Activated naive CD8-positive, alpha-beta T cell treated with anti-CD3 and anti-CD28 coated beads, Interleukin-2, amount 10 ng/mL, durations not matched to agents 7 days and 5 days (primary cell): ENCODE measurements at places on chromosomes 6 and 20. TPM values are rescaled to one million over a fixed set of nuclear protein-coding genes. Genes with fewer than 3 reads are reported as not detected.
A peak's percentile ranks its signal among the peaks of the same experiment; 100 is the strongest.

The HLA-DQB1 gene
- 19.0 TPM for total RNA-seq

The CST5 gene
- not detected for total RNA-seq

DNA sequence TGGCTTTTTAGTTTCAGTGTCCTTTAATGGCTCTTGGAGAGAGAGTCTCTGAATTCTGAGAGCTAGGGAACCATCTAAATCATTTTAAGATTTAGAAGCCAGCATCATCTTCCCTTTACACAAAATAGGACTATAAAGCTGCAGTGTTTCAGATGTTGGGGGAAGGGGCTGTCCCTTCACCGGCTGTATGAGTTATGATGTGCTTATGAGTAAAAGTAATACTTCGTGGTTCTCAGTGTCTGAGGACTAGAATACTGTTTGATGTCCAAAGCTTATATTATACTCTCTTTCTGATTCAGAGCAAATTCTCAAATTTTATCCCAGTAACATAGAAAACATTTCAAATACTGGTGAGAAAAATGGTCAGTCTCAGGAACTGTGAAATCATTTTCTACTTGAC lies 63.5 kb upstream of the FAM8A1 start:
- H3K27me3 ChIP-seq = peaks cover 5% of the 10 kb centered on the region
- H3K36me3 ChIP-seq = no peaks in the 10 kb centered on the region
- no peak overlapping the region for H3K4me3 ChIP-seq
- H3K27ac ChIP-seq = no peak overlapping the region
- H3K4me1 ChIP-seq = no peaks in the 10 kb centered on the region

The ZSWIM3 gene
- total RNA-seq = 5.7 TPM

DNA sequence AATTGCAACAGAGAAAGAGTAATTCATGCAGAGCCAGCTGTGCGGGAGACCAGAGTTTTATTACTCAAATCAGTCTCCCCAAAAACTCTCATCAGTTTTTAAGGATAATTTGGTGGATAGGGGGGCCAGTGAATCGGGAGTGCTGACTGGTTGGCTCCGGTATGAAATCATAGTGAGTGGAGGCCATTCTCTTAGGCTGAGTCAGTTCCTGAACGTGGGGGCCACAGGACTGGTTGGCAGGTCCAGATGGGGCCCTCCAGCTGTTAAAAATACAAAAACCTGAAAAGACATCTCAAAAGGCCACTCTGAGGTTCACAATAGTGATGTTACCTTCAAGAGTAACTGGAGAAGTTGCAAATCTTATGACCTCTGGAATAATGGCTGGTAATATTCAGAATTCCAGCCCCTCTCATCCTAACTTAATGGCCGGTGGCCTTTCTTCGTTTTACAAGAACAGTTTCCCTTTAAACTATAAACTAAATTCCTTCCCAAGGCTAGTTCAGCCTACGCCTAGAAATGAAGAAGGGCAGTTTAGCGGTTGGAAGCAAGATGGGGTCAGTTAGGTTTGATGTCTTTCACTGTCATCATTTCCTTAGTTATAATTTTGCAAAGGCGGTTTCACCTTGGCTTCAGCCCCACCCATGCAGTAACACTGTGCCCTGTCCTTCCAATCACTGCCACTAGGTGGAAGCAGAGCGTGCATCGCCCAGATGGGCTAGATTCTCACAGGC lies 6.8 kb upstream of the MICA start:
- H3K4me1 ChIP-seq = peaks cover 15% of the 10 kb centered on the region
- H3K27me3 ChIP-seq = no peaks in the 10 kb centered on the region
- DNase-seq = peak; percentile 85
- no peaks in the 10 kb centered on the region for H3K36me3 ChIP-seq
- peak overlapping the region; percentile 10 for H3K4me3 ChIP-seq

The TNFAIP3 gene
- 88.6 TPM for total RNA-seq

The ZNF391 gene
- total RNA-seq = 4.2 TPM

DNA sequence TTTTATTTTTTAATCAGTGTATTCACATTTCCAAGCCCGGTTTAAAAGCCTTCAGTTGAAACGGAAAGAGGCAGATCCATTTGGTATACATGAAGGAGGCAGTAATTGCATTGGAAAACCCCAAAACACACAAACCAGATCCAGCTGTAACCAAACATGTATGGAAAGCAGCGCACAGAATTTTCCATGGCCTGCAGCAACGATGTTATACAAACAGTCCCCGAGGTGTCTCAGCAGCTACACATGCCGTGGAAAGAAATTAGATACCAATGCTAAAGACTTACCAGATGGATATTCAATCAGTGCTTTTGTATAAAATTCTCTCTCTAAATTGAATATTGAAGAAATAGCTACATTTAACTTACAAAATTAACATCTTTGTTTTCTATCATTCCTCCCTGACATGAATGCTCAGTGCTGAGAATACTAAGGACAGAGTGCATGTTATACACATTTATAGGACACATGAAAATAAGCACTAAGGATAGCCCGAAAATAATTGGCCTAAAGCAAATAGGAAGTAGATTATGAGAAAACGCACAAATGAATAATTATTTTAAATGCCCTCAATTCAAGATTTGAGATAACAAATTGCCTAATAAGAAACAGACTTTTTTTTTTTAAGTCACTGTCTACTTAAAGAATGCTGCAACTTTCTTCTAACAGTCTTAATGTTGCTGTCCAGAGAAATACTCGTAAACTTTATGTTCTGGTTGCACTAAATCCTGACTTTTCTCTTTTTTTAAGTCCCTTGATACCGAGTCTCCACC lies 713.1 kb downstream of the HDGFL1 start:
- H3K27me3 ChIP-seq = no peaks in the 10 kb centered on the region
- no peak overlapping the region for H3K4me3 ChIP-seq
- DNase-seq = no peak
- no peak overlapping the region for H3K27ac ChIP-seq
- H3K36me3 ChIP-seq = no peaks in the 10 kb centered on the region

The GNAS-AS1 gene
- 1.0 TPM for total RNA-seq

- H3K36me3 ChIP-seq = peaks cover 8% of the 10 kb centered on the region
- peak overlapping the region; percentile 32 for H3K4me3 ChIP-seq
- DNase-seq = no peak
- peak overlapping the region; percentile 80 for H3K27ac ChIP-seq
- H3K27me3 ChIP-seq = no peaks in the 10 kb centered on the region
Observed at GRCh38 chr6:137810554-137811120, 56.4 kb upstream of the TNFAIP3 start.

The ANKRD66 gene
- not detected for total RNA-seq

GRCh38 chr20:16388731-16389130 lies 184.5 kb downstream of the KIF16B start:
- no peaks in the 10 kb centered on the region for H3K4me1 ChIP-seq
- no peak for DNase-seq
- H3K36me3 ChIP-seq = no peaks in the 10 kb centered on the region
- H3K4me3 ChIP-seq = no peak overlapping the region
- H3K27ac ChIP-seq = no peak overlapping the region
- no peaks in the 10 kb centered on the region for H3K27me3 ChIP-seq

- no peaks in the 10 kb centered on the region for H3K36me3 ChIP-seq
- H3K27me3 ChIP-seq = peaks cover 89% of the 10 kb centered on the region
- H3K4me1 ChIP-seq = peaks cover 24% of the 10 kb centered on the region
- H3K4me3 ChIP-seq = no peak overlapping the region
Observed at GRCh38 chr6:98828941-98829411, 5.4 kb upstream of the POU3F2 start.

DNA sequence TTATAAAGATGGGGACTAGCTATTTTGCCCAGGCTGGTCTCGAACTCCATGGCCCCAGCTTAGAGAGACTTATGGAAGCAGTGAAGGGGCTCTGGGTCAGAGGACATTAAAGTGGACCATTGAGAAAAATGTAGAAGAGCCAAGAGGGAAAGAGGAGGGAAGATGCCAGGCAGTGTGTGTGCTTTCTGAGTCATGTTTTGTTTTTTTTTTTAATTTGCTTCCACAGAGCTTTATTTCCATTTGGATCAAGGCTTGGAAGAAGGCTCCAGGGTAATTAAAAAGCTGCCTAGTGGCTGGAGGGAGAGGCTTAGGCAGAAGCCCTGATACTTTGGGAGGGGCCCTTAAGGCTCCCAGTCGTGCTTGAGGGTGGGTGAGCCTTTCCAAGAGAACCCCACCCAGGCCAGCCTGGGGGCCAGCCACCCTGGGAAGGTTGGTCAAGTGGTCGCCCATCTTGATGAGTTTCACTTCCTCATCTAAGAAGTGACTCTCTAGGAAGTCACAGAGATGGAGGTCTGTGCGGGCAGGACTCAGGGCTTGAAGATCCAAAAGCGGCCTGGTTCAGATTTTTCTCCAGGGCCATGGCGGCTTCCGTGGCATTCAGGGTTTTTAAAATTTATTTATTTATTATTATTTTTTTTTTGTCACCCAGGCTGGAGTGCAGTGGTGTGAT lies 3.0 kb upstream of the ZNF335 start:
- no peak overlapping the region for H3K27ac ChIP-seq
- H3K27me3 ChIP-seq = peaks cover 22% of the 10 kb centered on the region
- H3K4me3 ChIP-seq = no peak overlapping the region
- H3K36me3 ChIP-seq = peaks cover 1% of the 10 kb centered on the region
- peaks cover 8% of the 10 kb centered on the region for H3K4me1 ChIP-seq

GRCh38 chr6:43738877-43739641 lies 31.0 kb upstream of the VEGFA start:
- DNase-seq = no peak
- H3K27ac ChIP-seq = no peak overlapping the region
- H3K4me1 ChIP-seq = peaks cover 7% of the 10 kb centered on the region
- H3K27me3 ChIP-seq = peaks cover 3% of the 10 kb centered on the region
- no peaks in the 10 kb centered on the region for H3K36me3 ChIP-seq

GRCh38 chr20:48230216-48230615 lies 444.9 kb upstream of the SULF2 start:
- H3K4me1 ChIP-seq = peaks cover 7% of the 10 kb centered on the region
- no peaks in the 10 kb centered on the region for H3K27me3 ChIP-seq
- no peaks in the 10 kb centered on the region for H3K36me3 ChIP-seq
- H3K27ac ChIP-seq = no peak overlapping the region
- no peak overlapping the region for H3K4me3 ChIP-seq
- no peak for DNase-seq

The PRDM13 gene
- not detected for total RNA-seq

The ELOVL2 gene
- total RNA-seq = not detected

- no peak for DNase-seq
- H3K4me3 ChIP-seq = no peak overlapping the region
- H3K36me3 ChIP-seq = peaks cover 19% of the 10 kb centered on the region
- H3K4me1 ChIP-seq = peaks cover 36% of the 10 kb centered on the region
- H3K27me3 ChIP-seq = no peaks in the 10 kb centered on the region
Observed at GRCh38 chr20:38934530-38934929, 8.3 kb downstream of the FAM83D start.

The PPP2R5D gene
- total RNA-seq = 54.7 TPM

The LY6G6F gene
- total RNA-seq = not detected

DNA sequence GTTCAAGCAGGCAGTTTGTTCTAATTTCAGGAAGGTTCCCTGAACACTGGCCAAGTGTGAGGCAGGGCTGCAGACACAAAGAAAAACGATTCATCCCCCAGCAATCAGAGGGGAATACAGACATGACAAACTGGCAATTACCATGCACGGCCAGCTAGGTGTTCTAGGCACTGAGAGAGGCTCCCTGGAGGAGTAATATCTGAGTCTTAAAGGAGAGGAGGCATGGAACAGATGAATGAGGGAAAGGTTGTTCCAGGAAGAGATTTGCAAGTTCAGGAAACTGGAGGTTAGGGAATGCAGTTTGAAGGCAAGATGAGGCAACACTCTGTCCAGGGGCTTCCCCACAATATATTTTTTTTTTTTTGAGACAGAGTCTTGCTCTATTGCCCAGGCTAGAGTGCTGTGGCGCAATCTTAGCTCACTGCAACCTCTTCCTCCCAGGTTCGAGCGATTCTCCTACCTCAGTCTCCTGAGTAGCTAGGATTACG lies 11.1 kb downstream of the RRAGD start:
- no peak for DNase-seq
- no peak overlapping the region for H3K27ac ChIP-seq
- no peaks in the 10 kb centered on the region for H3K36me3 ChIP-seq
- H3K4me1 ChIP-seq = peaks cover 2% of the 10 kb centered on the region
- H3K27me3 ChIP-seq = peaks cover under 1% of the 10 kb centered on the region
- no peak overlapping the region for H3K4me3 ChIP-seq

DNA sequence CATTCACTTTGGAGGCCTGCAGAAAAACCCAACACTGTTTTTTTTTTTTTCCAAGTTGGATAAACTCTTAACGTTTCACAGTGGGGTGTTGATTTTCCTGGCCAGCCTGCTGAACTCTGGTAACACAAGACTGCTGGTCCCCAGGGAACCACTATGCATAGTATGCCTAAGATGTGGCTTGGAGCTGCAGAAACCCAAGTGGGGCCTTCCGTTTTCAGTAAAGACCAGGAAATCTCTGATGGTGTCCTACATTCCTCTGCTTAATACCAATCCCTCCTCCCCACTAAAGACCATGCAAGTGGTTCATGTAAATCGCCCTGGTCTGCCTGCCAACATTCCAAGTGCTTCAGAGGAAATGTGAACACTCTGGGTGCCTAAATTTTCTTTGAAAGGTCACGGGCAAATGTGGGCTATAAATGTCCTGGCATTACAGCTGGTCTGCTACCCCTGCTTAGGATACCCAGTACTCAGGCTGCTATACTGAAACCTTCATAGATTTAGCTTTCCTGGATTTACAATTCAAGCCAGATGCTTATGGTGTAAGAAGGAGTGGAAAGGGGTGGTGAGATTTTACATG lies 615.4 kb downstream of the MAFB start:
- H3K4me3 ChIP-seq = no peak overlapping the region
- H3K36me3 ChIP-seq = no peaks in the 10 kb centered on the region
- H3K4me1 ChIP-seq = no peaks in the 10 kb centered on the region
- no peak for DNase-seq
- H3K27me3 ChIP-seq = no peaks in the 10 kb centered on the region

- H3K27me3 ChIP-seq = peaks cover 2% of the 10 kb centered on the region
- no peaks in the 10 kb centered on the region for H3K4me1 ChIP-seq
- H3K27ac ChIP-seq = no peak overlapping the region
- no peaks in the 10 kb centered on the region for H3K36me3 ChIP-seq
Observed at GRCh38 chr20:9035126-9035525, 33.8 kb upstream of the PLCB4 start.

DNA sequence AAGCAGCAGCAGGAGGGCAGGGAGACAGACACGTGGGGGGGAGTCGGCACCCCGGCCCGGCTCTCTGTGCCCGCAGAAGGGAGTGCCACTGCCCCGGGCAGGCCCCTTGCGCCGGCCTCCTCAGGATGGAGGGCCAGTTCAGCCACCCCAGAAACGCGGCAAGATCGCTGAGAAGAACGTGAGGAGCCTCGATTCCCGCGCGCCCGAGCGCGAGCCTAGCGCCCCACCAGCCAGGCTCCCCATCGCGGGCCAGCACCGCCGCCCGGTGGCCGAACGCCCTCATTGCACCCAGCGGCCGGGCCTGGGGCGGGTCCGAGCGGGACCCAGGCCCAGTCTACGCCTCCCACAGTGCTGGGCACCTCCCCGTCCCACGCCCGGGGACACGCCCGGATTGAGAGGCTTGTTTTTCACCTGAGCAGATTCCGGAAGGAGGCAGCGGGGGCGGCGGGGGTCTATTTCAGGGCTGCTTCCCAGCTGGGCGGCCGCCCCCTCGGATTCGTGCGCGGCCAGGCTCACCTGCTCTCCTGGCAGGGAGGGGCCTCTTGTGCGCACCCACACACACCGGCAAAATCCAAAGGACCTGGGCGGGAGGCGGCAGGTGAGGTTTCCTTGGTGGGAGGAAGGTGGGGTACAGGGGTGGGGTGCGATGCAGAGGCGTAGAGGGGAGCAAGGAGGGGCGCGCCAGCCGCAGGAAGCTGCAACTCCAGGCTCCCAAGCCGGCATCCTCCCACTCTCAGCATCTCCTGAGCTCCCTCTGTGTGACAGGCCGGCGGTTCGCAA lies 9.0 kb upstream of the GRM4 start:
- H3K27me3 ChIP-seq = peaks cover 57% of the 10 kb centered on the region
- DNase-seq = peak; percentile 82
- no peak overlapping the region for H3K27ac ChIP-seq
- peaks cover 2% of the 10 kb centered on the region for H3K4me1 ChIP-seq
- no peaks in the 10 kb centered on the region for H3K36me3 ChIP-seq

The OSBPL2 gene
- 49.5 TPM for total RNA-seq
